COLO829 (cell line): ENCODE measurements at places on chromosomes 16 and 17.
A peak's percentile ranks its signal among the peaks of the same experiment; 100 is the strongest.

- no peak for DNase-seq
Observed at GRCh38 chr16:47612711-47613110, 151.6 kb downstream of the PHKB start.

GRCh38 chr16:67449336-67449735, 18.4 kb downstream of the HSD11B2 start:
- DNase-seq, result no peak

DNA sequence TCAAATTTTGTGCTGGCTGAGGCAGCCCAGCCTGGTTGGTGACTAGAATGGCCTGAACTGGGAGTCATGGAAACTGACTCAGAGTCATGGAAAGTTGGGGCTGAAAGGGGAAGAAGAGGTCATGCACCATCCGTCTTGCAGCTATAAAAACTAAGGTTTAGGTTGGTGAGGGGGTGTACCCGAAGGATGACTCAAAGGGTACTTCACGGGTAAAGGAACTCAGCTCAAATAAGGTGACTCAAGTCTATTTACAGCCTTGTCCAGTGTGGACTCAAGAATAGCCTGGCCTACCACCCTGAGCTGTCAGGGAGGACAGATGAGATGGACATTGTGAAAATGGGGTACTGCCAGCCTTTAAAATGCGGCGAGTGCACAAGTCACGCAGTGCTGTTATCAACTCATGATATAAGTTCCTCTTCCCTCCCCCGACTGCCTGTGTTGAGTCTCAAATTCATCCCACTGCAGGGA, 18.6 kb downstream of the CD300LB start:
- DNase-seq, result no peak

GRCh38 chr16:23514381-23515152, 4.3 kb upstream of the GGA2 start:
- no peak for DNase-seq

- DNase-seq, result no peak
Observed at GRCh38 chr17:77839698-77840512, 118.6 kb upstream of the TNRC6C start.

- DNase-seq, result no peak
Observed at GRCh38 chr17:70098030-70098429, 23.0 kb downstream of the KCNJ16 start.

DNA sequence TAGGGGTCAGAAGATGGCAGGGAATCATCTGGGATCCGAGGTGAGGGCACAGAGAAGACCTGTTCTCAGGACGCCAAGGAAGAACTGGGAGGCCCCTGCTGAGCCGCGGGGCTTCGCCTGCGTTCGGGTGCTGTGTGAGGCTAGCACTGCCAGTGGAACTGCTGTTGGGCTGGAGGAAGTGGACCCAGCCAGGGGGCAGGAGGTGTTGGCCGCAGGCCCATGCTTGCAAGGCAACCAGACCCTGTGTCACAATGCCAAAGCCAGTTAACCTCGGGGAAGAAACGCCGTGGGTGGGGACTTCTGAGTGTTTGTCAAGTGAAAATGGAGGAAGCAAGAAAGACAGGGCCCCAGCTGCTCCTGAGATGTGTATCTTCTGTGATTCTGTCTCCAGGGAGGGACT, 185.5 kb downstream of the LGALS9B start:
- DNase-seq, result no peak

DNA sequence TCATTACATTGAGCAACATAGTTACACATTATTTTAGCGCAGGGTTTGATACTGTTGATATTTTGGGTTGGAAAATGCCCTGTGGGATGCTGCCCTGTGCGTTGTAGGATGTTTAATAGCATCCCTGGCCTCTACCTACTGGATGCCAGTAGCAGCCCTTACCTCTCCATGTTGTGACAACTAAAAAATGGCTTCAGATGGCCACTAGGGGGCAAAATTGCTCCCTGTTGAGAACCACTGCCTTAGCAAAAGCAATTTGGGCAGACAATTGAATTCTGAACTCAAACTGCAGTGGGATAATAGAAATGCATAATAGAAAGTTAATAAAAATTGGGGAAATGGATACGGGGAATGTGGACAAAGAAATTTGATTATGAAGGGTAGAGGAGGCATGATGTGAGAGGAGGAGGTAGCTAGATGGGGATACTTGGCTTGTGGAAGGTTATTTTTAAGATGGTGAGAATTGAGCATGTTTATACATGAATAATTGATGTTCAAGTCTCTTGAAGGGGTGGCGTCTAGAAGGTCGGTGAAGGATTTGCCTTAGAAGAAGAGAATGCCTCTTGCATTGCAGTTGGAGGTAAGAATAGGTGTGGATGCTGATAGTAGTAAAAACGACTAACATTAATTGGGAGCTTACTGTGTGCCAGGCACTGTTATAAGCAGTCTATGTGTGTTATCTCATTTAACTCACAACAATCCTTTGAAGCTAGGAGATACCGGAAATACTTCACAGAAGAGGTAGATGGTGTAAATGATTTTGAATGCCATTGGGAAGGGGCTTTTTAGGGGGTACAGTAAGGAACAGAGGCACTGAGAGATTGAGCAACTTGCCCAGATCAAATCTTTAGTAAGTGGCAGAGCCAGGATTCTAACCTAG, 19.0 kb downstream of the HEATR9 start:
- DNase-seq, result peak; percentile 46

DNA sequence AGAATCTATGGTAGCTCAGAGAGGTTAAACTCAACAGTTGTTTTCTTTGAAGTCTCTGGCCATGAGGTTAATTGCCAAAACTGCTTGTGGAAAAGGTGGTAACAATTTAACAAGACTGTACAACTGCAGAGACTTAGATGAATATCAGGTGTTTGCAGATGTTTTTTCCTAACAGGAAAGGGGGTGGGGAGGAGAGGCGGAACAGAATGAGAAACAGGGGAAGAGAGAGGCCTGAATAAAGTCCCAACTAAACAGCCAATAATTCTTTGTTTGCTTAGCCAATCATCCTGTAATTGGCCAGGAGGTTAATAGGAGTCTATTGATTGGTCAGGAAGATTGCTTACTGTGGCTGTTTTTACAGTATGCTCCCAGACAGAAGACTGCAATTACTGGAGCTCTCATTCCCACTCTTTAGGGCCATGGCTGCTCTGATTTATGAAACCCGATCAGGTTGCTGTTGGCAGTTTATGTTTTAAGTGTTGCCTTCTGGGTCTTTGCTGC, 249.7 kb upstream of the TBX2 start:
- no peak for DNase-seq

DNA sequence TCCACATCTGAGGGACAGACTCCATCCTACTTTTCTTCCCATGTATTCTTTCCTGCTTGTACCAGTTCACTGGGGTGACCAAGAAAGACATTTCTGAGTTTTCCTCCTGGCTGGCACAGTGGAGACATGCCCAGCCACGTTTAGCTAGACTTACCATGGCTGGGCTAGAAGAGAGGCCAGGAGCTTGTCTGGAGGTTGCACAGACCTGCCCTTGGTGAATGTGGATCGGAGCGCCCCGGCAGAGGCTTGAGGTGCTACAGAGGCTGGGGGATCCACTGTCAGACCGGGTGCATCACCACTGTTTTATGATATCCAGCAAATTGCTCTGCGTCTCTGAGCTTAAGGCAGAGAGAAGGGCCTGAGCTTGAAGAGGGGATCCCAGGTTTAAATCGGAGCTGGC, 3.5 kb downstream of the IL4R start:
- DNase-seq, result no peak

GRCh38 chr16:58421529-58421928, 29.3 kb downstream of the GINS3 start:
- DNase-seq, result no peak
